Activated CD4-positive, alpha-beta T cell treated with anti-CD3 and anti-CD28 coated beads, Interleukin-2, amount 50 U/mL, for 48 hours (primary cell): ENCODE measurements at places on chromosomes 12 and 14.

GRCh38 chr14:95328729-95329503 lies 9.2 kb upstream of the CLMN start:
- DNase-seq, result no peak

- DNase-seq, result peak; percentile 67
These were observed 23.1 kb downstream of the BICDL1 start for GRCh38 chr12:120012067-120012621.

- DNase-seq, result no peak
These were observed 52.8 kb downstream of the PTHLH start for GRCh38 chr12:27919671-27920235.

DNA sequence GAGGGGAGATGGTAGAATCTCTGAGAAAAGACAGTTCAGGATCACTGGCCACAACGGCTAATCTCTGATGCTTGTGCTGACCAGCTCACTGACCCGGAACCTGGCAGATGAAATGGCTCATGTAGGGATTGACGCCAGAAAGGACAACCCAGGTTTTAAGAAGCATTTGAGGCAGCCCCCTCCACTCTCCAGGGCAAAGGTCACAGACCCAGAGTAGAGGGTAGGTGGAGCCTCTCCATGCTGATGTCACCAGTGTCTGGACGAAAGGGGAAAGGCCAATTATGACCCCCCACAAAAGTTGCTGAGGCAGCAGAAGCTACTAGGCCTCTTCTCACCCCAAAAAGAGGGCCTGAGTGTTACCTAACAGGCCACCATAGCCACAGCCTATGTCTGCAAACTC lies 1.2 kb downstream of the METTL1 start:
- DNase-seq, result no peak

DNA sequence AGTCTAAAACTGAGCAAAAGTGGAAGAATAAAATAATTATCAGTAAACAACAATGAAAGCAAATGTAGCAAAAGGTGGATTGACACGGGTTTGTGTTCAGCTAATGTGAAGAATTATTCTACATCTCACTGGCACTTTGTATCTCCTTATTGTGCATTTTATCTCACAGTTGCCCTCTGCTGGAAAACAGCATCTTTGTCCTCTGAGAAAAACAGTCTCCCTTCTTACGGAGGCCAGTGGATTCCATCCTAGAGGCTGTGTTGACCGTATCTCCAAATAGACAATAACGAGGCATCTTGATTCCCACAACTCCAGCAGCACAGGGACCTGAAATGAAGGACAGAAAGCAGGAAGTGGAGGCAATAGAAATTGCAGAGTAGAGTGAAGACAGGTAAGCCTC lies 51.3 kb upstream of the PLBD1 start:
- no peak for DNase-seq

- no peak for DNase-seq
These were observed 2.8 kb downstream of the PRMT8 start for GRCh38 chr12:3493859-3494176.

DNA sequence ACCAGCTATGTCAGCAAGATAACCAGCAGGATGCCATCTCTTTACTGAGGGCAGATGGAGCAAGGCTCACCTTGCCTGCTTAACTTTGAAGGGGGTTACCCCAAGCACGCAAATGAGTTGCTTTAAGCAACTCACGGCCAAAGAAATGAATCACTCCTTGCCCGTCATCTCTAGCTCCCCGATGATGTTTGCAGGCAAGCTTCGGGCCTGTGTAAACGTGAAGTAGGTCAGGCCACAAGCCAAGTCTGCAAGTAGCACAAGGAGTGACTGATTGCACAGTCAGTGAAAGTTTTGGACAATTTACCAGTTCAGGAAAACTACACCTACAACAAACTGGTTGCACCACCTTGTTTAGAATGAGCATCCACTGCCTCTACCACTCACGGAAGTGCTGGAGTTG lies 699.7 kb upstream of the TBX3 start:
- DNase-seq, result no peak

DNA sequence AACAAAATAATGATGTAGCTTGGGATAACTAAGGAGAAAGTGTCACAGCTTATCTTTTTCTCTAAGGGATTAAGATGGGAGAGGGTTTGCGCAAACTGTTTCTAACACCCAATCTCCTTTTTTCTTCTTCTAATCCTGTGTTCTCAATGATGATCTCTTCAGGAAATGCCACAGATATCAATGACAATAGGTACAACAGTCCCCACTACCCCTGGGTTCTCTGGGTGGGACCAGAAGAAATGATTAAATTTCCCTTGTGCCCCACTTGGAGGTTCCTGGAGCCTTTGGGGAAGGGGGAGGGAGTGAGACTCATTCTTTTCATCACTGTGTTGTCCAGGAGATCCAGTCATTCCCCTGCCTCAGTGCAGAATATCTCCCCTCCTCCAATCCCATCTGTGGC lies 8.6 kb upstream of the PIP4K2C start:
- DNase-seq, result no peak

DNA sequence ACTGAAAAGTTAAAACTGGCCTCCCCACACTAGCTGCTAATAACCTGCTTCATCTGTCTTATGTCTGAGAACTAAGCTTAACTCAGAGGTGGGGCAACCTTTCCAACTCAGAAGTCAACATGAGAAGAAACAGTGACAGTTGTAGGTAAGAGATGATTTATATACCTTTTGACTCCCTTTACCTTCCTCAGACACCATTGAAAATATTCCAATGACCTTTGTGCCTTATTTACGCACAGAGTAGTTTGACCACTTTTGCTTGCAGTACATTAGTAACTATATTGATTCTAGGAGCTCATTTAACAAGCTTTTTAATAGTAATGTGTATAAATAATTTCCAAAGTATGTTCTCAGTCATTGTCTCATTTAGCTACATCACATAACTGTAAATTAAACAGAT lies 77.6 kb downstream of the ALX1 start:
- no peak for DNase-seq
